ENCODE measurements at places on chromosomes 5 and 9.
A peak's percentile ranks its signal among the peaks of the same experiment; 100 is the strongest.

DNA sequence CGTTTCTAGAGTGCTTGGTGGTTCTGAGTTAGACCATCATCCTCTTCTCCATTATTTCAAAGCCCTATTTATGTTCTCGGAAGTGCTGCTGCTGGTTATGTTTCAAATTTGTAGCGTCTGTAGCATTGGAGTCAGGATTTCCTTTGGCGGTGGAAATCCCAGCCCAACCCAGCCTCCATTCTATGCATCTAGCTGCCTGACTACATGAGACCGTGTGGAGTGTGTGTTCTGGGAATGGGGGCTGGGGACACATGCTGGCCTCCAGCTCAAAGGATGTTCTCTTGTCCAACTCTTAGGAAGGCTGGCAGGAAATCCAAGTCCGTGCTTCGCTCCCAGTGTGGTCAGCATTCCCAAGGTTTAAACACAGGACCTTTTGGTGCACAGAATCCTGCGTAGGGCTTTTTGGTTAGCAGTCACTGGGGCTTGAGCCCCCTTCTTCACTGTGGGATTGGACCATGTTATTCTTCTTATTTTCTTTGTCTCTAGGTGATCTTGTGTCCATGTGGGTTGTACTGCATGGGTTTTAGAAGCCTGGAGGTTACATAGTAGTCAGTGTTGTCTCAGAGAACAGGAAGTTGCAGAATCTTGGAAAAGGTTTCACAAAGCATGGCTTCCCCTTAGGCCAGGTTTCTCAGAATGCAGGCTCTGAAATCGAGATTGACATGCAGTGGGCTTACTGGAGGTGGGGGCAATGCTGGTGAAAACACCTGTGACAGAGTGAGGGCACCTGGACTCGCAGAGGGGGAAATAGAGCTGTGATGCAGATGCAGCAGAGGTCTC lies 132.2 kb downstream of the ARHGAP26 start:
- no peak for DNase-seq

GRCh38 chr5:1522601-1523479 lies 920 bp downstream of the LPCAT1 start:
- DNase-seq, result no peak

DNA sequence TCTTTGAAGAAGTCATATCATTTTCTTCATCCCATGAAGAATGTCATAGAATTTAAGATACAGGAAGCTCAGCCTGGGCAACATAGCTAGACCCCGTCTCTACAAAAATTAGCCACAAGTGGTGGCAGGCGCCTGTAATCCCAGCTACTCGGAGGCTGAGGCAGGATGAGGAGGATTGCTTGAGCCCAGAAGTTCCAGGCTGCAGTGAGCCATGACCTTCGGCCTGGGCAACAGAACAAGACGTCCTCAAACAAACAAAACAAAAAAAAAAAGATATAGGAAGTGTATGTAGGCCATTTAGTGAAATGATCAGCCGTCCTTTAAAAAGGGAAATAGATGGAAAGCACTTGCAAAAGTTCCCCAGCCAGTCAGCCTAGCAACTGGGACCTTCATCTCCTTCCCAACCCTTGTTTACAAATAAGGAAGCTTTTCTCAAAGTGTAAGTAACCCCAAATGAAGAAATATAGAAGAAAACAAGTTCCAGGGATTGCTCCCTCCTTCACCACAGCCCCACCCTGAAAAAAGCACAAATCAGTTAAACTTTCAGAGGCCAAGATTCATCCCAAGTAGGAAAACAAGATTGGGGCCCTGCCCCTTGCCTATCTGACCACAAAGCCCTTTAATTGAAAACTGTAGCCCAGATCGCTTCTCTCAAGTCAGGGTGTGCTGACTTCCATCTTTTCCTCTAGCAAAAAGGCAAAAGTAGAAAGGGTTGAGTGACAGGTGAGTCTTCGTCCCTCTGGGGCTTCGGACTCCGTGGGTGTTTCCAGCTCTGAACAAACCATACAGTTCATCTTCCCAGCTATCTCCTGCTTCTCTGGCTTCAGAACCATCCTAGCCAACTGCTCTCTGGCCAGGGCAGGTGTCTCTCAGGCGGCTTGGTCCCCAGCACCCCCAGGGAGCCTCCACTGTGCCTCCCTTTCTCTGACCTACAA lies 1.2 kb downstream of the SLC31A2 start:
- DNase-seq, result no peak

DNA sequence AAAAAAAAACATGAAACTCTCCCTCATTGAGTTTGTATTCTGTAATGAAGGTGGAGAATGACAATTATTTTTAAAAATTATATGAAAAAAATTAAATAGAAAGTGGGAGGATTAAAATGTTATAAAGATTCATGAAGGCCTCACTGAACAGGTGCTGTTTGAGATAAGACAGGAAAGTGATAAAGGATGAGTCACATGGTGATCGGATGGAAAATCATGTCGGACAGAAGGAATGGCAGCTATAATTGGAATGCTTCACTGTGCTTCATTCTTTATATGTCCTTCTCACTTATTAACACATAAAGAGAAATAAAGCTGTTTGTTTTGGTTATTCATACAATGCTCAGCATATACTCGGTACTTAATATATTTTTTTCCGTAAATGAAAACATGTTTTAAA lies 464.5 kb upstream of the RGMB start:
- no peak for DNase-seq

- no peak for DNase-seq
Observed at GRCh38 chr5:155947394-155948062, 379.4 kb upstream of the SGCD start.

DNA sequence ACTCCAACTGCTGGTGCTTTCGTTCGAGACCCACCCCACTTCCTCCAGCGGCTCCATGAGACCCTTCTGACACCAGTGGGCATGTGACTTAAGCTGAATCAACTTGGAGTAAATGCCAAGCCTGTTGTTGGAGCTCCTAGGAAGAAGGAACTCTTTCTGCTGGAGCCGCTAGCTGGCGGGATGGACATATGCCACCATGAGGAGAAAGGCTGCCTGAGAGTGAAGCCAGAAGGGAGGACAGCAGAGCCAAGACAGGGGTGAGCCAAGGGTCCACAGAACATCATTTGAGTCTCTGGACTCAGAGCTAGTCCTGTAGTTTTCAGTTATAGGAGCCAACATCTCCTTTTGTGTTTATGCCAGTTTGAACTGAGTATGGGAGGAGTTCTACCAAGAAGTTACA lies 35.9 kb downstream of the ANXA6 start:
- no peak for DNase-seq

GRCh38 chr5:69285448-69286116 lies 47.0 kb downstream of the CCDC125 start:
- DNase-seq, result no peak

GRCh38 chr5:42520203-42520602 lies 97.0 kb downstream of the GHR start:
- DNase-seq, result no peak

DNA sequence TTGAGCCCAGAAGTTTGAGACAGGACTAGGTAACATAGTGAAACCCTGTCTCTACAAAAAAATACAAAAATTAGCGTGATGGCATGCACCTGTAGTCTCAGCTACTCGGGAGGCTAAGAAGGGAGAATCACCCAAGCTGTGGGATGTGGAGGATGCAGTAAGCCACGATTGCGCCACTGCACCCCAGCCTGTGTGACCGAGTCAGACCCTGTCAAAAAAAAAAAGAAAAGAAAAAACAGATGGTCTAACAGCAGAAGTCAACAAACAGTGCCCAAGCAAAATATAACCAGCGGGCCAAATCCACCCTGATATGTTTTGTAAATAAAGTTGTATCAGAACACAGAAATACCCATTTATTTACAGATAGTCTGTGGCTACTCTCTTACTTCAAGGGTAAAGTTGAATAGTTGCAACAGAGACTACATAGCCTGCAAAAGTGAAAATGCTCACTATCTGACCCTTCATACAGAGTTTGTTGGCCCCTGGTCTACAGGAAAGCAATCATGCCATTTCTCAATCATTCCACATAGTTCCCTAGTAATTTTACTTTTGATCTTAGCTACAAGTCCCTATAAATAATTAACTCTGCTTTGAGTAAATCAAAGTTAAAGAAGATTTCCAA lies 383.7 kb downstream of the TLE1 start:
- no peak for DNase-seq

DNA sequence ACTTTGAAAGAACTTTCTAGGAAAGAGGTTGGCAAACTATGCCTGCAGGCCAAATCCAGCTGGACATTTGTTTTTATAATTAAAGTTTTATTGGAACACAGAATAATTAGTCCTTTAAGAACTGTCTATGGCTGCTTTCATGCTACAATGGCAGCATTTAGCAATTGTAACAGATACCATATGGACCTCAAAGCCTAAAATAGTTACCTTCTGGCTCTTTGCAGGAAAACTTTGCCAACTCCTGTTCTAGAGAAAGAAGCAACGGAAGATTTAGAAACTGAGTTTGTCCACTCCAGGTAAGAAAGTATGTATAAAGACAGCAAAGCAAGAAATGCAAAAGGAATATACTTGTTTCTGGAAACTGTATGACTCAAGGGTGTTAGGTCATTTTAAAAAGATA lies 281.7 kb upstream of the TRPM3 start:
- no peak for DNase-seq

GRCh38 chr9:81314490-81314889 lies 374.9 kb downstream of the TLE1 start:
- DNase-seq, result no peak

DNA sequence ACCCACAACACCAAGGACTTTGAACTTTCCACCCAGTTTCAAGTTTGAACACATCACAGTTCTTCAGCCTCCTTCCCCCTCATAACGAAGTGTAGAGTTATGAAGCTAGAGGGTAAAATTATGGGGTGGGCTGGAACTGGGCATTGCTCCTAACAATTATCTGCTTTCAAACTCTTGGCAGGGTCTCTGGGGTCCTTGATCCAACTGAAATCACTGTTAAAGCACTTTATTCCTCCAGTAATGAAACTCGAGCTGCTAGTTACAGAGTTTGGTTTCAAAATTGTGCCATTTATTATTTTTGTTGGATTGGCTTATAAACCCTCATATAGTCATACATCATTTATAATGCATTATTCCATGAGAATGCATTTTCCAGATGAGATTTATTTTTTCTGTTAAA lies 158.5 kb downstream of the RGS3 start:
- DNase-seq, result no peak

DNA sequence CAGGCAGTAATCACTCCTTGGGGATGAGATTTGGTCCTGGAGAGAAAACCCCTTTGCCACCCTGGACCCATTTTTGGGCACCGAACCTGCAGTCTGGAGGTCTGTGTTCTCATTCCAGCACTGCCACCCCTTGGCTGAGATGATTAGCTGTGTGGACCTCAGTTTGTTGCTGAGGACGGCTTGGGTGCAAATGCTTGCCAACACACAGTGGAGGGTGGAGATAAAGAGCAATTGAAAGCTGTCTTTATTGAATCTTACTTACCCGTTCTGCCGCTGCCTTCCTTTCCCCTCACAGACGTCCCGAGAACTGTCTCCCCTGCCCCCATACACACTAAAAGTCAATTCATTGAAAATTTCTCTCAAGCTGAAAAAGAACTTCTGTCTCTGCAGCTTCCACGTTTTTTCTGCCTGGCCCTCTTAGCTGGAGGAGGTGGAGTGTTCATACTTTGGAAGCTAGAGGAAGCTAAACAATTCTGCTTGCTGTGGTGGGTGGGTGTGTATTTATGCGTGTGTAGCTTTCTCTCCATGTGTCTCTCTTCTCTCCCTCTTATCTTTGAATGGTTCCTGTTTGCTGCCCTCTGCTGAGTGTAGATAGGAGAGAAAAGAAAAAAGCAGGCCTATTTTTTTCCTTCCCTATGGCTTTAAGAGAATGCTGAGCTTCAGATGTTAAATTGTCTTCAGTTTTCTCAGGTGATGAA lies 6.6 kb downstream of the GALNT10 start:
- no peak for DNase-seq

- DNase-seq, result no peak
Observed at GRCh38 chr9:136242918-136243525, 2.6 kb downstream of the QSOX2 start.

- DNase-seq, result peak; percentile 52
Observed at GRCh38 chr9:35618854-35619799, 914 bp upstream of the CD72 start.

DNA sequence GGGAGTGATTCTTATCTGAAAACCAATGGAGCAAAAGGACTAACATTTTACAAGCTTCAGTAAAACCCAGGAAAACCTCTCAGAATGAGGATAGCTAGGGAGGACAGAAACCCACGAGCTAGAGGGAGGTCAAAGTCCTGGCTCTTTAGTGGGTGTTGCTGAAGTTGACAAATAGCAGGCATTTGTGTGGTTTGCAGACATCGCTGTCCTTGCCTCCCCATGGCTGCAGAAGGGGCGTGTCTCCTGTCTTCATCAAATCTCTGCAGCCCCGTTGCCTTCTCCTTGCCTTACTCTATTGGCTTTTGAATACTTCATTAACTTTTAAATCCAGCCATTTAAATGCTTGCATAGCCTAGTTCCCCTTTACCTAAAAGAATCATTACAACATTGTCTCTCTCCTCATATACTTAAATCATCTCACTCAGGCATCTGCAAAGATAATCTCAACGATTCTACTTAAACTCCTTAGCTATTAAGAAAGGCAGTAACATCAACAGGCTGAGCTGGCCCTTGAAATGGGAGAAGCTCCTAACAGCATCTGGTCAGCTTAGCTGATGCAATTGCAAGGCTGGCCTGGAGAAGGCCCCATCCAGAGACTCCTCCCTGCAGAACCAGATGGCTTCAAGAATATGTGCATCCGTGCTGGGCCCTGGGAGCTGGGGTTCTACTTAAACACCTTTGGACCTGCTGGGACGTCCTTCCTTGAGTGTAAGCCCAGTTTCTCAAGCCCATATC lies 152.8 kb upstream of the TAS2R1 start:
- DNase-seq, result no peak

GRCh38 chr5:143182106-143182505 lies 221.4 kb downstream of the NR3C1 start:
- no peak for DNase-seq

DNA sequence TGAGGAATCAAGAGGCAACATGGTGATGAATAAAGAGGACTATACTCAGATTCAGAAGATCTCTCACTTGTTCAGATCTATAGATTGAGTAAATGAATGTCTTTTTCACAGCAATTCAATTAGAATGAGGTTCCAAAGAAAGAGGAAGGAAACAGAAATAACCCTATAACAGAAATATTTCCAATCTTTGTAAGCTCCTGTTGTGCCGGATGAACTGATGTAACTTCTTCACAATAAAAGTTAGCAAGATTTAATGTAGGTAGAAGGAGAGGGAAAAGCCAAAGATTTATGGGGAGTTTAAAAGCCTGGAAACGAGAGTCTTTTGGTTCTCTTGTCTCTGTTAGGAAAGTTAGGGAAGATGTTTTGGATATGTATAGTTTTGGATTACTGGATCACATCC lies 92.1 kb downstream of the PBX3 start:
- no peak for DNase-seq

GRCh38 chr9:134413890-134414623 lies 87.8 kb downstream of the RXRA start:
- no peak for DNase-seq

DNA sequence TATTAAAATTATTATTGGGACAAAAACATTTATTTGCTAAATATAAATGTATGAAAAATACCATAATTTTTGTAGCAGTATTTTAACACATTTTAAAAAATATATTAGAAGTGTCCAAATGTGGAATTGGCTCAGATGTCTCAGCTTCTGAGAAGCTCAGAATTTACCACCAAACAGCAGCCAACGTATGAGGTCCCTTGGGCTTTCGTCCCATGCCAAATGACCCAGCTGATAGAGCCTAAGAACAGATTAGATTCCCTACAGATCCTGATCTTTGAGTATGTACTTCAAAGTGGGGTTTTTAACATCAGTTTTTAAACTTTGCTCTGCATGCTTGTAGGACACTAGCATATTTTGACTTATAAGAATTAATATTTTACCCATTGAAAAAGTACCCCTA lies 77.3 kb upstream of the RPS23 start:
- DNase-seq, result no peak

Measured in CD4-positive, alpha-beta T cell (primary cell).